ENCODE measurements at places on chromosomes 12 and 14.

- no peak for DNase-seq
Measured at GRCh38 chr12:52837413-52837741, 3.3 kb upstream of the KRT79 start.

DNA sequence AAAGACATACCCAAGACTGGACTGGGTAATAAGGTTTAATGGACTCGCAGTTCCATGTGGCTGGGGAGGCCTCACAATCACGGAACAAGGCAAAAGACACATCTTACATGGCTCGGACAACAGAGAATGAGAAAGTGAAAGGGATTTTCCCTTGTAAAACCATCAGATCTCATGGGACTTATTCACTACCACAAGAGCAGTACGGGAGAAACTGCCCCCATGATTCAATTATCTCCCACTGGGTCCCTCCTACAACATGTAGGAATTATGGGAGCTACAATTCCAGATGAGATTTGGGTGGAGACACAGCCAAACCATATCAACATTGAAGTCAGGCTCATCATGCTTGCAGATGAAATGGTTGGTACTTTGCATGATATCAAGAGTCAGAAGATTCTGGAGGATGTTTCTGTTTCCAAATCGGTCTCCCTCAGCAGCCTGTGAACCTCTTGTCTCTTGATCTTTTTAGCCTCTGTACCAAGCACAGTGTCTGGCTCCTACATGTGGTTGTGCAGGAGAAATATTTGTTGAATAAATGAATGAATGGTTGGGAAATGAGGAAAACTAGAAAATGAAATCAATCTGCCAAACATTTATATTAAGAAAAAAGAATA, 98.6 kb downstream of the VRK1 start:
- DNase-seq, result no peak

GRCh38 chr12:80195074-80195726, 95.9 kb downstream of the OTOGL start:
- no peak for DNase-seq

GRCh38 chr14:36254020-36254624, 66.3 kb downstream of the MBIP start:
- no peak for DNase-seq

- no peak for DNase-seq
Measured at GRCh38 chr12:63917864-63918799, 73.6 kb downstream of the SRGAP1 start.

GRCh38 chr12:12585115-12585863, 22.6 kb upstream of the DUSP16 start:
- DNase-seq, result no peak

DNA sequence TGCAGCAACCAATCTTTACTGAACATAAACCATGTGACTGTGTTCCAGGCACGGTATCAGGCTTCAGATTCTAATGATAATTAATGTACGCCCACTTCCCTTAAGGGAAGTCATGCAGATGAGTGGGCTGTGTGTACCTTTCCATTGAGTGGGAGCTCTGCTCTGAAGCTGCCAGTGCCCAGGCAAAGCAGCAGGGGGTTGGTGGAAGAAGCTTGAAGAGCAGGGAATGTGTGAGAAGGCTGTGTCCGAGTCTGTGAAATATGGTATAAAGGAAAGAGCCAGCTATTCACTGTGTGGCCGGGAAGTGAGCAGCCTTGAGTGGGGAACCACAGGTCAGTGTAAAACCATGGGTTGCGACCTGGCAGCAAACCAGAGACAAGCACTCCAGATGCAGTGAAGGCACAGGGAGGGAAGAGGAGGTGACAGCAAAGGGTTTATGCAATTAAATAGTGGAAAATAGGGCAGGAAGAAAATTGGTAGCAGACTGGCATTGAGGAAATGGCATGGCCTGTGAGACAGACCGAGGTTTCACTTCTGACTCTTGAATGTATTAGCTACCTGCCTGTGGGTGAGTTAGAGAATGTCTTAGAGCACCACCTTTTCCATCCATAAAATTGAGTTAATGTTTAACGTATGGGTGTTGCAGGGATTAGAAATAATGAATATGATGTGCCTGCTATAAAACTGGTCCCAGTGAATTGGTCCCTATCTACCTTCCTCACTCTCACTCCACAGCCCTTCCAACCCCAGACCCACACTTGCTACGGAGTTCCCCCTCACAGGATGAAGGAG, 116.4 kb downstream of the NTF3 start:
- no peak for DNase-seq

DNA sequence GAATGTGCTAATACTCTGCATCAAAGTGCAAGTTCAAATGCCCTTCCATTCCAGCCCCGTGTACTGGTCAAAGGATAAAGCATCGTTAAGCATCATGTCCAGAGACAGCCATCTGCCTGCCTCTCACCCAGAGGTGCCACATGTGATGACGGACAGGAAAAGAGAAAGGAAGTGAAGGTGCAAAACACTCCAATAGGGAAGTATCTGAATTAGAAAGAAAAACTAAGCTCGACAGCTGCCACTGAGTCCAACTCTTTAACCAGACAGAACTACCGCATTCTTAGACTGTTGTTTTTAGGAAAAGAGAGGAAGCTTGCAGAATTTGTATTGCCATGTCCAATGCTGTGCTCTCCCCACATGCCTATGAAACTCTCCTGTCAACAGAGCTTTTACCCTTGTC, 465.0 kb upstream of the SOX5 start:
- DNase-seq, result no peak

- no peak for DNase-seq
Measured at GRCh38 chr12:943051-943450, 6.4 kb downstream of the RAD52 start.

GRCh38 chr12:56118688-56119357, 757 bp downstream of the ZC3H10 start:
- DNase-seq, result no peak

DNA sequence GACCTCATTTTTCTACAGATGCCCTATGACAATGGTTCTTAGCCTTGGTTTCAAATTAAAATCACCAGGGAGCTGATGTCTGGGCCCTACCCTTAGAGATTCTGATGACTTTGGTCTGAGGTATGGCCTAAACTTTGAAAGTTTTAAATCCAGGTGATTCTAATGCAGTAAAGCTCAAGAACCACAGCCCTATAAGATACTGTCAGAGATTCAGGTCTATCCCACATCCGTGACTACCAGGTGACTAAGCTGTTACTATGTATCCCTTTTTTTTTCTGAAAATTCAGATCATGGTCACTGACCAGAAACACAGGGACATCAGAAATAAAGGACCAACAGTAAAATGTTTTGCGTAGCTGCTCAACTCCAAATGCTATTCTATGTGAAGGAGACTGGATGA, 148.8 kb upstream of the BMP4 start:
- no peak for DNase-seq

Data from stimulated activated CD8-positive, alpha-beta memory T cell treated with anti-CD3 and anti-CD28 coated beads, Interleukin-2, amount 100 ng/mL, for 1 hour (primary cell).